Activated T-cell treated with anti-CD3 and anti-CD28 coated beads, Interleukin-2, amount 50 U/mL, for 72 hours (primary cell): ENCODE measurements at places on chromosomes 11 and 22.

DNA sequence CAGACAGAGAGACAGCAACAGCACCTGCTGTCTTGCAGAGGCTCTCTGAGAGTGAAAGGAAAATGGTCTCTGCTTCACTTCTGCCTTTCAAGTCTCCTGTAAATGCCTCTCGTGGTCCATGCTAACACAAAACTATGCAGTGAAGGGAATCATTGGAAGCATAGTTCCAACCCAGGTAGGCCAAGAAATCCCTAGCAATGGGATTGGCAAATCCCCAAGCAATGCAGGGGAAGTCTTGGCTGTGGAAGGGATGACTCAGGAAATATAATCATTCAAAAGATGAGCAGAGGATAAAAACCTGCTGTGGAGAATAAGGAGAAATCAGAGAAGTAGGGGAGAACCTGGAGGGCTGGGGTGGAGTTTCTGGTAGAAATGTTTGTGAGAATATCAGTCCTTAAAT lies 216.1 kb upstream of the ZBED5 start:
- DNase-seq: no peak

DNA sequence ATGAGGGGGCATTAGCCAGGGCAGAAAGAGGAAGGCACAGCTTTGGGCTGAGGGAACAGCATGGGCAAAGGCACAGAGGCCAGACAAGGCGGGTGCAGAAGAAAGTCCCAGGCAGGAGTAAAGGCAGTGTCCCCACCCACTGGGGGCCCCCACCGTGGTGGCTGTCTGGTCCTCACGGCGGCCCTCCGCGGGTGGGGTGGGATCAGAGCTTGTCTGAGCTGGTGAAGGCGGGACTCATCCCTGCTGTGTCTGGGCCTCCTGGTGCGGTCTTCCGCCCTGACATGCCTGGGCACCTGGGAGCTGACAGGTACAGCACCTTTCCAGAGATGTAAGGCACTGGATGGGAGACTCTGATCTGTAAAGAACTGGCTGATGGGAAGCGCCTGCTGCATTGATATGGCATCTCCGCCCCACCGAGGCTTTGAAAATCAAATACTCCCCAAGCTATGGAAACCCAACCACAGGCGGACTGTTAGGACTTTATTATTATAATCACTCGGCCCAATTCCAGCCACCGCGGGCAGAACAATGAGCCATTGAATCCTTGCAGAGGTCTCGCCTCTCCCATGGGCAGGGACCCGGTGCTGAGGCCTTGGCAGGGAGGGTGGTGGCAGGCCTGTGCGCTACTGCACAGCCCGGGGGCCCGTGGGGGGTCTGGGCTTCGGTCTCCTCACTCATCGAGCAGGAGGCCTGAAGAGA lies 14.2 kb upstream of the GNB1L start:
- DNase-seq: no peak

DNA sequence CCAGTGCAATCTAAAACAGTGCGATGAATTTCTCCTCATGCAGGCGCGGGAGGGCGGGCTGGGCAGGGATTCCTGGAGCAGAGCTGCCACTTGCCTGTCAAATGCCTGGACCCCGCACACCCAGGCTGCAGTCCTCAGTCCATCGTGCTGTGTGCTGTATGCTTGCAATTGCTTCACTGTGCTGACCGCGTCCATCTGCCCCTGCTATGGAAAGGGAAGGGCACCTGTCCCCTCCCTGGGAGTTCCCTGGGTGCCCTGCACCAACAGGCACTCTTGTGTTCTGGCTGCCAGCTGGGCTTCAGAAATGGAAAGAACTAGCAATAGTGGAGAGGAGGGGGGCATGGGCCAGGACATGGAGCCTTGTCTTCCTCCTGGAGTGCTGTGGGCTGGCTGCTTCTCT lies 185.4 kb upstream of the B3GAT1 start:
- no peak for DNase-seq

GRCh38 chr11:73356979-73357860 lies 19.0 kb upstream of the RELT start:
- DNase-seq: no peak

GRCh38 chr11:87173185-87174039 lies 135.7 kb downstream of the TMEM135 start:
- DNase-seq: no peak

DNA sequence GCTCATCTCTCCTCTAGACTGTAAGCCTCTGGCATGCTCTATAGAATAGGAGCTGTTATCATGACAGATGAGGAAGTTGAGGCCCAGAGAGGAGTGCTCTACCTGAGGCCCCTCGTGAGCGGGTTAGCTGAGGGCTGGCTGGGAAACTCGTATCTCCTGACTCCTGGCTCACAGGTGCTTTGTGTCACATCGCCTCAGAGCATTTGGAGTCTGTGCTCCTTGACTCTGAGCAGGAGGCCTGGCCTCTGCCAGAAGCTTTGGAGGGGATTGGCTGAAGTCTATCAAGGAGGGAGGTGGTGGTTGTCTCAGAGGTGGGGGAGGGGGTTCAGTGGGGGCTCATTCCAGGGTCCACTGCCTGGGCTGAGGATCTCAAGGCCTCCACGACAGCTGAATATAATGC lies 7.4 kb downstream of the KCNC1 start:
- no peak for DNase-seq

DNA sequence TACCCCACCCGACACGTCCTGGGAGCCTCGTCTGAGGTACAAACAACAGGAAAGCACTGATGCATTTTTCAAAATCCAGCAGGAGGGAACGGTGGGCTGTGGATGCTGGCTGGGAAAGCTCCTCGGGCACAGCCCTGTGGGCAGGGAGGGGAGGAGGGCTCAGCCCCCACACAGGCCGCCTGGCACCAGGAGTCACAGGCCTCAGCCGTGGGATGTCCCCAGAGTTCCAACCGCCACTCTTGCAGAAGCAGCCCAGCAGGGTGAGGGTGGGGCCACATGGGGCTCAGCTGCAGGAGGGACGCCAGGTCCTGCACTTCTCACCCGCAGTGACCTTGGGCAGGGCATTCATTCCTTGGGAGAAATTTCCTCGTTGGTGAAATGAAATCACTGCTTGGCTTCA lies 274.6 kb downstream of the BRD1 start:
- no peak for DNase-seq

GRCh38 chr11:47377571-47378009 lies 757 bp downstream of the SPI1 start:
- no peak for DNase-seq

- DNase-seq: no peak
Observed at GRCh38 chr11:129785383-129786111, 30.1 kb upstream of the TMEM45B start.

DNA sequence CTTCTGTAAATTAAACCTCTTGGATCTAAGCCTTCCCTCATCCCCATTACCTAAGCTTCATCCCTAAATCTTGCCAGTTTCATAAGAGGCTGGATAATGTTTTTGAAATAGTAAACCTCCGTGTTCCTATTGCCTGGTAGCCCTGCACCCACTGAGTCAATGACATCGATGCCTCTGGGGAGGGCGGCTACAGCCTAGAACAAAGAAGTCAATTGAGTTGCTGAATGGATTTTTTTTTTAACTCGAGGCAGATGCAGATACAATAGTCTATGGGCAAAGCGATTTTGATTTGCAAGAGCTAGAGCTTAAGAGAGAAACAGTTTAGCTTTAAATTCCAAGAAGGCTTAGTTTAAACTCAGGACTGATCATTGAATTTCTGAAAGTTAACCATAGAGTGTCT lies 121.3 kb downstream of the NECTIN1 start:
- no peak for DNase-seq

GRCh38 chr11:82229341-82229740 lies 504.3 kb downstream of the FAM181B start:
- DNase-seq: no peak

DNA sequence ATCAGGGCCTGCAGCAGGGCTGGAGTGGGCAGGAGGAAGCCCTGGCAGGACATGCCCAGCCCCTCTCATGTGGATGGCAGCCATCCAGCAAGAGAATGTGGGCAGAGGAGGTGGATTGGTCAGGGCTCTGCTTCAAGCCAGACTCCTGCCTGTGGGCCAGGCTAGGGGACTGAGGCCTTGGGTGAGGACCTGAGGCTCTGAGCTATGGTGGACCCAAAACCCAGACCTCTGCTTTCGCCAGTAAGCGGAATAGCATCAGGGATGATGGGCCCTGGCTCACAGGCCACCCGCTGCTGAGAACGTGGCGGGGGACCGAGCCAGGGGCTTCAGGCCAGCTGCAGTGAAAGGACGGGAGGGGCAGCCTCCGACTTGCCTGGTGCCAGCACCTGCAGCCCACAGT lies 57.4 kb downstream of the LINC01488 start:
- DNase-seq: no peak

GRCh38 chr22:18081416-18081815 lies 3.6 kb downstream of the PEX26 start:
- no peak for DNase-seq

DNA sequence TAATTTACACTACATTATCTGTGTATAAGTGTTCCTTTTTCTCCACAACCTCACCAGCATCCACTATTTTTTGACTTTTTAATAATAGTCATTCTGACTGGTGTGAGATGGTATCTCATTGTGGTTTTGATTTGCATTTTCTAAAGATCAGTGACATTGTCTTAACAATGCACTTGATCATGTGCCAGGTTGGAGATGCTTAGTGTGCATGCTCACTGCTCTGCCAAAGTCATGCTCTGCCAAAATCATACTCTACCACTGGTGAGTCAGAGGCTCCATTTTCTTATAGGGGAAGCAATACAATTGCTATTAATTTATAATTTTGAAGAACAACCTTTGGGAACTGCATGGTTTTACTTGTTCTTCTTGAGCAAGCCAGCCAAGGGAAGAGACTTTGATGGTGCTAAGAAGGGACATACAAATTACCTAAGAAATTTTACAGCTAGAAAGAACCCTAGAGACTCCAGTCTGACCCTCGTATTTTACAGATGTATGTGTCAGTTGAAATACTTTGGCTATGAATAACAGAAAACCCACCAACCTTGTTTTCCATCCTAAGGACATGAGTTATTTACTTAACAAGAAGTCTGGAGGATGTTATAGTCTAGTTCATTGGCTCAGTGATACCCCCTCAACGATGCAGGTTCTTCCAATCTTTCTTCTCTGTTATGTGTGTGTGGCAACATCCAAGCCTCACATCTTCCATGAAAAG lies 368.9 kb downstream of the DDX10 start:
- no peak for DNase-seq

GRCh38 chr11:13061294-13061990 lies 52.3 kb downstream of the RASSF10 start:
- no peak for DNase-seq

DNA sequence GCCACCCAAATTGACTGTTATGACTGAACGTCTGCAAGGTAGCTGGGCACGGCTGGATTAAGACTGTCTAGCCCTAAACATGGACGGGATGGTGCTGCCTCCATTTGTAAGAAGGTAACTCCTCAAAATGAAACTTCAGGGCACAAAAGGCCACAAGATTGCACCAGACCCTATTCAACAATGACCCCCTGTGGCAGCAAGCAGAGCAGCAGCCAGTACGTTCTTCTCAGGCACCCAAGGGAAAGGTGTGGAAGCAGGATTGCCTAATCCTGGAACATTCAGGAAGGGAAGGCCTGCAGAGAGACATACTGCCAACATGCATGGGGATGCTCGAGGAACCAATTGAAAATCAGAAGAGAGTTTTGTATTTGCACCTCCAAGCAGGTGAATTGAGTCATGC lies 4.5 kb upstream of the TBX10 start:
- DNase-seq: no peak

GRCh38 chr11:125621995-125622394 lies 3.0 kb upstream of the CHEK1 start:
- no peak for DNase-seq
